Stimulated activated naive B cell treated with anti-CD40 and anti-IgM and Interleukin-4, amounts not matched to agents 10 μg/mL and 1 μg/mL and 100 μg/mL, for 72 hours (primary cell): ENCODE measurements at places on chromosomes 3 and 15.

- no peak for DNase-seq
Measured at GRCh38 chr15:48221885-48222284, 15.8 kb downstream of the SLC12A1 start.

DNA sequence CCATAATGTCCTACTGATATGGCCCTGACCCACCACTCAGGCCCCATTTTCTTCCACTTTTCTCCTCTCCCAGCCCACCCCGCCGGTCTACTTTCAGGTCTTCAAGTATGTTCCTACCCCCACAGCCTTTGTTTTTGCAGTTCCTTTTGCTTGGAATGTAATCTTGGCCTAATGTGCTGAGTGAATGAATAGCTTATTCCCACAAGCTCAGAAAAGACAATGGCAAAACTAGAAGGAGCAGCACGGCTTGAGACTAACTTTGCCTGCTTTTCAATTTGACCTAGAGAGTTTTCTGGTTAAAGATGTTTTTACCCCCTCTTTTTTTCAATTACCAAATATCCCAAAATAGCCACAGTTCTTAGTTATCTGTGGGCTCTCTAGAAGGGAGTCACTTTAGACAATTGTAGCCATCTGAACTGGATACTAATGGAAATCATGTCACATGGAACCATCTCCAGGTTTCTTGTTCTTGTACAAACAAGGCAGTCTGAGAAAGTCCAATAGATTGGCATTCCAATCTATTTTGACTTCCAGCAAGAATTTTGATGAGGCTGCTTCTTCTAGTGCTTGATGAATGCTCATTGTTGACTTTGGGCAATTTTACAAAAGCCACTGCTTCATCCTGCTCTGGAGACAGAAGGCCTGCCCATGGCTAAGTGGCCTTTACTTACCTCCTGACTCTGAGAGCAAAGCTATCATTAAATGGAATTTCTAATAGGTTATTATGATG is 16.3 kb upstream of the LMCD1 start:
- DNase-seq = no peak

- no peak for DNase-seq
Measured at GRCh38 chr3:108092501-108092900, 1.7 kb upstream of the CD47 start.

DNA sequence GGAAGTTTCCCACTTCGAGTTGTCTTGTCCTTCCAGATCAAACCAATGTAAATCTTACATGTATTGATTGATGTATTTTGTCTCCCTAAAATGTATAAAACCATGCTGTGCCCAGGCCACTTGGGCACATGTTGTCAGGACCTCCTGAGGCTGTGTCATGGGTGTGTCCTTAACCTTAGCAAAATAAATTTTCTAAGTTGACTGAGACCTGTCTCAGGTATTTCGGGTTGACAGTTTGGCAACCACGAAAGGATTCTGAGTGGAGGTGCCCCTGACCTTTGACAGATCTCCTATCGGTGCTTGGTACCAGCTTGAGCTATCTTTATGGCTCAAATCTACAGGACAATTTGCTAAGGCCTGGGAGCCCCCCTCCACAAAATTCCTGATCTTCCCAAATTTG is 1.7 kb upstream of the POC1A start:
- no peak for DNase-seq

DNA sequence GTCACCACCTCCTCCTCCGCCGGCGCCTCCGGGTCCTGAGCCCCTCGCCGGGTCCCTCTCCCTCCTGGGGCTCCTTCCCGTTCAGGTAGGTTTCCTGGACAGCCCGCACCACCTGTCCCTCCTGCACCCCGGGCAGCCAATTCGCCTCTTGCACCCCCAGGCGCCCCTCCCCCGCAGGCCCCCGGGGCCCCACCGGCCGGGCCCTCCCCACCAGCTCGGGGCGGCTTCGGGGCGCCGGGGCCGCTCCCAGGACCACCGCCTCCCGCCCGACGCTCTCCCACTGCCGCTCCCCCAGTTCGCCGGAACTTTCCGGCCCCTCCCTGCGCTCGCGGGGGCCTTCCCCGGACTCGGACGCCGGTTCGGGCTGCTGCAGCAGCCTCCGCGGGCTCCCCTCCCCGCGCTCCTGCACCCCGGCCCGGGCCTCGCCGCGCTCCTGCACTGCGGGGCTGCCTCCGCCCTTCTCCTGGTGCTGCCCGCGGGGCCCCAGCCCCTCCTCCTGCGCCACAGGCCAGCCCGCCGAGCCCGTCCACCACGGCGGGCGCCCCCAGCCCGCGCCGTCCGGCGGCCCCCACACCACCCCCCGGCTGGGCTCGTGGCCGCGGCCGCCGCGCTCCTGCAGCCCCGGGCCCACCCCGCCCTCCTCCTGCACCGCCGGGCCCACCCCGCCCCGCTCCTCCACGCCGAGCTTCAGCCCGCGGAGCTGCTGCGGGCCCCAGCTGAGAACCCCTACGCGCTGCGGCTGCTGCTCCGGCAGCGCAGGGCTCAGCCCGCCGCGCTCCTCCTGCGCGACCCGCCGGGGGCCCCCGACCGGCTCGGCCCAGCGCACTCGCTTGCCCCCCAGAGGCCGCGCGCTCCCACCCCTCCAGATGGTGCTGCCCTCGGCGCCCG is 587 bp upstream of the TNK2 start:
- no peak for DNase-seq

DNA sequence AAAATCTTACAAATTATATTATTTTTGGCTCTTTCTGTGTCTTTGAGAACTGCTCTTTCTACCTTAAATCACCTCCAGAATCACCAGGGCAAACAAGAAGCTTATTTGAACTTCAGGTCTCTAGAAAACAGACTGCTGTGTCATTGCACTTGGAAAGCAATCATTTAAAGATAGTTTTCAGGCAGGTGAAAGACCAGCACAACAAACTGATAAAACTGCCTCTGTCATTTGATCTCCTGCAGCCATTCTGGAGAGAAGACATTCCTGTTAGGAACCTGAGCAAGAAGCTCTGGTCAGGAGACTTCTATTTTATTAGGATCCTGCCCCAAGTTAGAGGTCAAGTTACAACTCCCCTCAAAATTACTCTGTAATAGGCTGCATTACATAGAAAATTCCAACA is 50.7 kb upstream of the AP4E1 start:
- DNase-seq = no peak
